ENCODE measurements at places on chromosomes 11 and 22.

- DNase-seq: no peak
Observed at GRCh38 chr11:81787584-81788049, 946.0 kb downstream of the FAM181B start.

GRCh38 chr22:19820880-19821522, 33.7 kb downstream of the GNB1L start:
- no peak for DNase-seq

- no peak for DNase-seq
Observed at GRCh38 chr11:117413616-117414015, 86.0 kb downstream of the CEP164 start.

- DNase-seq: peak; percentile 48
Observed at GRCh38 chr11:62546244-62546928, at the start of gene AHNAK. TSS of gene AHNAK (minus strand) at chr11:62546806. CDS start at chr11:62536098, 10,708 bp downstream.

DNA sequence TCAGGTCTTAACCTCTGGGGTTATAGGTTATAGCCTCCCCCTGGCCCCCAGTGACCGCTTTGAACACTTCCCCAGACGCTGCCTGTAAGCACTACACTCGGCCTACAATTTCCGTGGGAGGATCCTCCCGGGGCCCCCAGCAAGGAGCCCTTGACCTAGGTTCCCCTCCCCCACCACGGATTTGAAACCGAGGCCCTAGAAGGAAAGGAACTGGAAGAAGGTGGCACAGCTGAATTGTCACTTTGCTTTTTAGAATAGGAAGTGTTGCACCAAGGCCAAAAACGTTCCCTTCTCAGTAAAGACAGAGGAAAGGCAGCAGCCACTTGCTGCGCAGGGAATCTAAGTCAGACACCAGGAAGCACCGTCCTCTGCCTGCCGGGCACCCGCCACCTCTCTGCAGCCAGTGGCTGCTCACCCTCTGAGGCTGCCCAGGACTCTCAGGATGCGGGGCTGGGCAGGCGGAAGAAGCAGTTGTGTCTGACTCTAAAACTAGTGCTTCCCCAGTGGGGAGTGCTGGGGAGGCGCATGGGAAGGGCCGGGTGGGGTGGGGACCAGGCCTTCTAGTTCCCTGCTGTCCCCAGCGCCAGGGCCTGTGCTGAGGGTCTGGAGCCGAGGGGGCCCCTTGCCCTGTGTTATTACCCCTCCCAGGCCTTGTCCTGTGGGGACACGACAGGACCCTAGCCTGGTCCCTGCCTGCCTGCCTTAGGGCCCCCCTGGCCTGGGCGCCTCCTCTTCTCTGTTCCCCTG, 7.9 kb upstream of the FLRT1 start:
- no peak for DNase-seq

DNA sequence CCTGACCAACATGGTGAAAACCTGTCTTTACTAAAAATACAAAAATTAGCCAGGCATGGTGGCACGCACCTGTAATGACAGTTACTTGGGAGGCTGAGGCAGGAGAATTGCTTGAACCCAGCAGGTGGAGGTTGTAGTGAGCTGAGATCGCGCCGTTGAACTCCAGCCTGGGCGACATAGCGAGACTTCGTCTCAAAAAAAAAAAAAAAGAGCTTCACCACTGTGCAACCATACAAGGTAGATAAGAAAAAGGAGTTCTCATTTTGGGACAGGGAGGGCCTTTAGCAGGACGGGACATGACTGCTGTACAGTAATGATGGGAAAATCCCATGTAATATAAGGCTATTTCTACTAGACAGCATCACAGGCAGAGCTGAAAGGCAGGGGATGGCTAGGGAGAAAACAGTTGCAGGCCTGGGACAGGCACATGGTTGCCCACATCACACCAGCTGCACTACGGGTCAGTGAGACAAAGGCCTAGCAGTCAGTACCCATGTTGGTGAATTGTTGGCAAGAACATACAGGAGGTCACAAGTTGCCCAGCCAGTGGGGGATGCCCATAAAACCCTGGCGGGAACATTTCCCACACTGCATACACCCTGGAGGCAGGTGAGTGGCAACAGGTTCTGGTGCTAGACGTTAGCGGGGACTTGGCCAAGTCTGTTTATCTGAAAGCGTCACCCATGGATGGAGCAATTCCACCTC, 5.4 kb downstream of the TANGO2 start:
- no peak for DNase-seq

DNA sequence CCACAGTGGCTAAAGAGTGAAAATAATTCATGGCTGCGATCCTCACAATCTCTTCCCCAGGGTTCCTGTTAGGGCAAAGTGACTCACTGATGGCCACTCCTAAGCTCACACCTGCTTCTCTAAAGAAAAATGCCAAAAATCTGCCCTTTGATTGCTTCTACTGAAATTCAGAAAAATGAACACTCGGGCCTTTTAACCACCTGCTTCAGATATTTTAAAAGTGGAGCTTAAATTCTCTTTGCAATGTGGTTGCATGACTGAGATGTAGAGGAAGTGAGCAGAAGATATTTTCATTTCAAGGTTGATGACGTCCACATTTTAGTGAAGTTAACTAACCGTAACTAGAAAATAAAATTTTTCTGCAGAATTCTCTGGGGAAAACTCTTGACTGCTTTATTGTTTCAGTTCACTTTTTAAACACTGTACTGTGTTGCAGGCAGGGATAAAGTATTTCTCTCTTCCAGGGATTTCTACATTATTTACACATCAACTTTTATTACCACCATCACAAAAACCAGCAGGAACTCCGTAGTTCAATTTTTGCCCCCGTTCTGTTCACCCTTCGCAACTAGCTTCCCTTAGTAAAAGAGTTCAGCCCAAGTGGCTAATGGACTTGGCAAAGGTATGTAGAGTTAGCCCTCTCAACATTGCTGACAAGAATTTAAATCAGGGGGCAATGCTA, 8.5 kb downstream of the RAB30 start:
- peak; percentile 73 for DNase-seq

- DNase-seq: no peak
Observed at GRCh38 chr11:120646206-120646605, 134.7 kb downstream of the GRIK4 start.

DNA sequence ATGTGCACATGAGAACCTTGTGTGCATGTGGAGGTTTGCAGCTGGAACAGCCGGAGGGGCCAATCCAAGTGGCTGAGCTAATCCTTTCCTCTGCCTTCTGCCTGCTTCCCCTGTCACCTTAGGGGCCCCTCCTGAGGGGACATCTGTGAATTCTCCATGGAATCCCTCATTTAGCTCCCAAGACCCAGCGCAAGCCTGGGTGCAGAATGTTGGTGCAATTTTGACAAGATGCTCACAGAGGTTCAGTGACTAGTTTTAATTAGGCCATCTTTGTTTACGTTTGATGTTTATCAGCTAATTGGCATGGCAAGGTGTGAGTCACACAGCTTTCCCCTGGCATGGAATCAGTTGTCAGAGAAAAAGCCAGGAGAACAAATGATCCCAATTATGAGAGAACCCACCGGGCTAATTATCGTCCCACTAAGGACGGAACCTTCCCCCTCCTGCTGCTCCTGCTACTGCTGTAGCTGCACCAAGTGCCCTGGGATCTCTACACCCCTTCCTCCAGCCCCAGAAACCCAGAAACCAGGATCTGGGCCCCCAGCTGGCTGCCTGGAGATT, 63.6 kb upstream of the PAX6 start:
- DNase-seq: no peak

GRCh38 chr11:74276581-74276980, 34.9 kb downstream of the P4HA3 start:
- DNase-seq: no peak

- no peak for DNase-seq
Observed at GRCh38 chr11:107719073-107719472, 7.2 kb upstream of the SLN start.

- DNase-seq: peak; percentile 24
Observed at GRCh38 chr22:45101515-45102227, 62.1 kb upstream of the NUP50 start.

GRCh38 chr11:45459491-45459890, 173.3 kb upstream of the SYT13 start:
- DNase-seq: no peak

DNA sequence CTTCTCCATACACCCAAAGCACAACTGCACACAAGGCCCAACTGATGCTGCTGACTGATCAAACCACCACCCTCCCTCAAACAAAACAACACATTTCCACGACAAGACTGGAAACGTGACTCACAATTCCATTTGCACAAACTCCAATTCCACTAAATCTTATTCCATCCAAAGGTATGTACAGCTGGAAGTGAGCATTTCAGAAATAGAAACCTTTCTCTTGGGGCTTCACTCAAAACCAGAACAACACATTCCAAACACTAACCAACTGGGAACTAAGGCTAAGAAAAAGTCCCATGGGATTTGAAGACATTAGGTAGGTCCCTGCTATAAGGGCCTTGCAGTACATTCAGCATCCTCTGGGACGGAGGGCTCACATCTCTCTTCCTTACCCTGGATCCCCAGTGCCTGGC, 19.6 kb downstream of the MORC2 start:
- DNase-seq: no peak

DNA sequence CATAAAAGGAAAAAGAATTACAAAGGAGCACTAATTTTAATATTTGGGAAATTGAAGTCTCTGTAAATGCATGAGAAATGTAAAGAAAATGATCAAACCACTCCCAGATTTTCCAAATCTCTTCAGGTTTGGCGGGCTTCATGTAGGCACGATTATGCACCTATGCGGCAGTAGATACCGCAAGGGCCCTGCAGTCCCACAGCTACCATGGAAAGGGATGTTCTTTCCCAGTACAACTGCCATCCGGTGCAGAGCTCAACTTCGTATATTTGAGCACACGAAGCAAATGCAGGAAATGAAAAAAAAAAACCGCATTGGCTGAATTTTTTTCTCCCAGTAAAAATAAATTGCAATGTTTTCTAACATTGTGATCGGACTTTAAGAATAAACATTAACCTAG, 1.4 kb downstream of the SLC17A6 start:
- no peak for DNase-seq

- no peak for DNase-seq
Observed at GRCh38 chr11:63840356-63841060, 1.6 kb downstream of the MARK2 start.

DNA sequence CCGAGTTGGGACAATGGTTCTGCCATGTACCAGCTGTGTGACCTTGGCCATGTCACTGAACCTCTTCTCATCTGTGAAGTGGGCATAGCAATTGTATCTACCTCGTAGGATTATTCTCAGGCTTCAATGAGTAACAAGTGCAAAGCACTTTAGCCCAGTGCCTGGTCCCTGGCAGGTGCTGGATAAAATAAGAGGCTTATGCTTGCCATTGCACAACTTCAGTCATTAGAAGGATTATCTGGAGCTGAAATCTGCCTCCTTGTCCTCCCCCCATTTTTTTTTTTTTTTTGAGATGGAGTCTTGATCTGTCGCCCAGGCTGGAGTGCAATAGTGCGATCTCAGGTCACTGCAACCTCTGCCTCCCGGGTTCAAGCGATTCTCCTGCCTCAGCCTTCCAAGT, 7.2 kb downstream of the SMTNL1 start:
- no peak for DNase-seq

DNA sequence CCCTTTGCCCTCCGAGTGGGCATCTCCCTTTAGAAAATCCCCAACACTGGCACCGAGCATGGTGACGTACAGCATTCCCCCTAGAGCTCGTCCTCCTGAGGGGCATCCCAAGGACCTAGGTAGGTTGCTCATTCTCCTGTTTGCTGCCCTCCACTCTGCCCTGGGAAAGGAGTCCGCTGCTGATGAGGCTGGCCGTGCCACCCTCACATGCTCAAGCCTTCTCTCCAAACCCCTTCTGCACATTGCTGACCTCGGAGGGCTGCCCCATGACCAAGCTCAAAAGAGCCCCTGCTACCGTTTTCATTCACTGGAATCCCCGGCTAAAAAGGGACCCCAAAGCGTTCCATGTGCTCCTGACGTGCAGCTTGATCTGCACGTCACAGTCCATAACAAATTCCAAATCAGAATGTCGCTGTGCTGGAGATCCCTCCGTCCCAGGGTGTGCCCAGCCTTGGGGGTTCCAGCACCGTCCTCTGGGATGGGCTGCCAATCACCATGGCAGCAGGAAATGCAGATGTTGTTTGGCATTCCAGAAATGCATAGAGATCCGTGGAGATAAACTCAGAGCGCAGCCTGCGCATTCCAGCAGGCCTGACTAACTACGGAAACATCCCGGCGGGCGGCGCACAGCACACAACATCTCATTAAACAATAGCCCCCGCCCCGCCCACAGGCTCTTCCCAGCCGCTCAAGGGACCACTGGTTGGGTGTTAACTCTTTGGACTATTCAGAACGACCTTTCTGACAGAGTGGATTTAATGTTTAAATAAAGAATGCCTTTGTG, 26.3 kb upstream of the GNB1L start:
- no peak for DNase-seq

DNA sequence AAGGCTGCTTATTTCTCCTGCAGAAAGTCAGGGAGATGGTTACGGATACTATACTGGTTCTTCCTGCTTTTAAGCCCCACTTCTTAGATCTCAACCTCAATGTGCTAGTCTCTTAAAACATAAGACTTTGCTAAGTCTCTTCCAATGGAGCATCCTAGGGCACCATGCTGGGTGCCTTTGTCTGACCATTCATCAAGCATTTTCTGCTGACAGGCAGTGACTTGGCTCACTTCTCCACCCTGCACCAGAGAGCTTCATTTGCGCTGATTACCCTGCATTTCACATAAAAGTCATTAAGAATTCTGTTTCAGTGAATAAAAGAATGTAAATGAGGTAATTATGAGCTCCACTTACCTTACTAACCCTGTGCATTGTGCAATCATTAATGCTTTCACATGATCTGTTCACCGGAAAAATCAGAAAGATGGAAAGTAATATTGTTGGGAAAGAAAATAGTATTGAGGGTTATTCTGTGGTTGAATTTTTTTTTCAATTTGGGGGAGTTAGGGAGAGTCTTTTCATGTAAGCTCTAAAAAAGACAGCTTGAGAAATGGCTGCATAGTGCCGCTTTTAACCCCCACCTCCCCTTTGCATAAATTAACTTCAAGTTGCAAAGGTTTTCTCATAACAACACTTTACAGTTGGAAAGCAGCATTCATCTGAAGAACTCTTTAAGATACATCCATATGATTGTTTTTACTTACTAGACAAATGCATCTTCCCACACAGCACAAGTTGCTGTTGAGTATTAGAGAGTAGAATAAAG, 677.3 kb upstream of the KIRREL3 start:
- no peak for DNase-seq

GRCh38 chr11:128948583-128948982, 5.9 kb upstream of the TP53AIP1 start:
- no peak for DNase-seq

- no peak for DNase-seq
Observed at GRCh38 chr11:34495239-34495723, 18.3 kb downstream of the ELF5 start.

DNA sequence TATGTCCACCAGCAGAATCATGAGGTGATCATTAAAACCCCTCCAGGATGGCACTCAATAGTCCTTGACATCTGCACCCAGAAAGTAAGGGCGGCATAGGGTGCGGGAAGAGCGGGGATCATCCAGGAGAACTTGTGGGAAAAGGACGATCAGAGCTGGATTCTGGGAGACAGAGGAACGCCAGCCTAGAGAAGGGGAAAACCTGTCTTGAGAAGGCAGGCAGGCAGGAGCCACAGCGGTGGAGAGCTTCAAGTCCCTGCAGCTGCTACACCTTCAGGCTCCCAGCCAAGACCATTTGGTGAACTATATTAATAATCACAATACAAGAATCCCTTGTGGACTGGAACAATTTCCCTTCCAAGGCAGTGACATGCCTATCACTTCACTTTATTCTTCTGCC, 134.3 kb downstream of the BUD13 start:
- DNase-seq: no peak

- no peak for DNase-seq
Observed at GRCh38 chr11:59479906-59480305, 6.8 kb downstream of the OR4D10 start.

- DNase-seq: no peak
Observed at GRCh38 chr11:32775908-32776307, 18.6 kb downstream of the CCDC73 start.

GRCh38 chr22:36874309-36874696, 13.5 kb downstream of the NCF4 start:
- no peak for DNase-seq
